ENCODE measurements at places on chromosomes 3 and 15.

DNA sequence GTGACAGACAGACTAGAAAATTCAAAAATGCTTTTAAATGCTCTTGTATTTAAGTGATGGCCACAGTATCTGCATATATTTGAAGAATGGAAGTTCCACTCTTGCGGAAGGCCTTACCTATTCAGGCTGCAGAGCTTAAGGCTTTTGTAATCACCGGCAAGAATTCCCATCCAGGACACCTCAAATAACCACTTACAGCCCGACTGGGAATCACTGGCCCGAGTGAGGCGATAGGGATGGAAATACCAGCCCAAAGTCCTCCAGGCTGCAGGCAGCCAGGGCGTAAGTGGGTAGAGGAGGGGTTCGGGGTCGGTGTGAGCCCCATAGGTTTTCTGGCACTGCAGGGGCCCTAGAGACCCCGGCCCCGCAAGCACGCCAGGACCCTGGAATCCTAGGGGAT, 9.5 kb downstream of the CMTM7 start:
- DNase-seq, result peak; percentile 29

DNA sequence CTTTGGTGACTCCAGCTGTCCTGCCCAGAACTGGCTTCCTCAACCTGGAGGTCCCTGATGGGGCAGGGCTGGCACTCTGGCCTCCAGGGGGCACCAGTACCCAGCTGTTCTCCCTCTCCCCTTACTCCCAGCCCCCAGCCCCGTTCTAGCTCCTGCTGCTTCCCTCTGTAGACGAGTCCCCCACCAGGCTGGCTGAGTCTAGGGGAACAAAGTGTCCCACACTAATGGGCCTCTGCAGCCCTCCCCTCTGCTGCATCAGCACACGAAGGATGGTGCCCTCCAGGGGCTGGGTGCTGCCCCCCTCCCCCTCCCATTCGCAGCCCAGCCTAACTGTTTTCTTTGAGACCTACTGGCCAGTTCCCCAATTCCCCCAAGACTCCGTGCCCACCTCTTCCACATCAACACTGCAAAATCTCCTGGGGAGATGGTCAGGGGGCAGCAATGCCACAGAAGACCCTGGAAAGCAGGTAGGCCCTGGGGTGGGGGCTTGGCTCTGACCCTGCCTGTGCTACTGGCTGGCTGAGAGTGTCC, 4.2 kb downstream of the RHCG start:
- no peak for DNase-seq

- peak; percentile 91 for DNase-seq
These were observed 188.1 kb downstream of the USP13 start for GRCh38 chr3:179840985-179841384.

GRCh38 chr3:39911465-39912309, 102.3 kb downstream of the MYRIP start:
- peak; percentile 65 for DNase-seq

GRCh38 chr3:153163756-153164550, 1.9 kb downstream of the RAP2B start:
- DNase-seq, result no peak

DNA sequence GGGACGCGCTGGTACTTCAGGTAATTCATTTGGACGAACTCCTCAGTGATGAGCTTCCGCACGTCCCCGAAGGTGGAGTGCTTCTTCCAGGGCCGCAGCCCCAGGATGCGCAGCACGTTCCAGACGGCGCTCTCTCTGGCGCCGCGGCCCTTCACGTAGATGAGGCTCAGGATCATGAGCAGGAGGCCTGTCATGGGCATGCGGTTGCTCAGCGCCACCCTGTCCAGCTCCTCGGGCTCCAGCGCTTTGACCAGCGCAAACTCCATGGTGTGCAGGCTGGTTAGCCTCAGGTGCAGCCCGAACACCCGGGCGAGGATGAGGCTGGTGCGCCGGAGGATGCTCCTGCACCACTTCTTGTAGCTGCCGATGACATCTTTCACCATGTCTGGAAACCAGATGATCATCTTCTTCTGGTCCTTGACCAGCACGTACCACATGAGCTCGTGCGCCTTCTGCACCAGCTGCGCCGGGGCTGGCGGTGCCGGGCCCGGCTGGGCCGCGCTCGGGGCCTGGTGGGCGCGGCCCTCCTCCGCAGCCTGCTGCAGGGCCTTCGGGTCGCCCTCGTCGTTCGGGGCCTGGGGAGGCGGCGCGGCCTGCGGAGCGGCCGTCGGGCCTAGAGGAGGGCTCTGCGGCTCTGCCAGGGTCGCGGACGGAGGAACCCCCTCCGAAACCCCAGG, 501 bp downstream of the NDN start:
- DNase-seq, result peak; percentile 3

DNA sequence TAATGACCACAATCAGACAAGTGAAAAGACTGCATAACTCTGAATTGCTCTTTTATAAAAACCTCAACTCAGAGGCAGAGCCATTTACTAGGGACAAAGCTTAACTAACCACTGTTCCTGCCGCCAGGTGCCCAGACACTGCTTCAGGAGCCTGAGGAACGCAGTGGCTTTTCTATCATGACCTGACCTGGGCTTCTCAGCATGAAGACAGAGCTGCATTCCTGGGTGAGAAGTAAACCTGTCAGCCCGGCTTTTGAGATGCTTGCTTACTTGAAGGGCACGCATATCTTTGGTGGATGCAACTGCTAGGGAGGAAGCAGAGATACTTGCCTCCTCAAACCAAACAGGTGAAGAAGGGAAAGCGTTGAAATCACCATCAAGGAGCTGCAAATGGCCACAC, 7.9 kb downstream of the LRRC31 start:
- DNase-seq, result no peak

DNA sequence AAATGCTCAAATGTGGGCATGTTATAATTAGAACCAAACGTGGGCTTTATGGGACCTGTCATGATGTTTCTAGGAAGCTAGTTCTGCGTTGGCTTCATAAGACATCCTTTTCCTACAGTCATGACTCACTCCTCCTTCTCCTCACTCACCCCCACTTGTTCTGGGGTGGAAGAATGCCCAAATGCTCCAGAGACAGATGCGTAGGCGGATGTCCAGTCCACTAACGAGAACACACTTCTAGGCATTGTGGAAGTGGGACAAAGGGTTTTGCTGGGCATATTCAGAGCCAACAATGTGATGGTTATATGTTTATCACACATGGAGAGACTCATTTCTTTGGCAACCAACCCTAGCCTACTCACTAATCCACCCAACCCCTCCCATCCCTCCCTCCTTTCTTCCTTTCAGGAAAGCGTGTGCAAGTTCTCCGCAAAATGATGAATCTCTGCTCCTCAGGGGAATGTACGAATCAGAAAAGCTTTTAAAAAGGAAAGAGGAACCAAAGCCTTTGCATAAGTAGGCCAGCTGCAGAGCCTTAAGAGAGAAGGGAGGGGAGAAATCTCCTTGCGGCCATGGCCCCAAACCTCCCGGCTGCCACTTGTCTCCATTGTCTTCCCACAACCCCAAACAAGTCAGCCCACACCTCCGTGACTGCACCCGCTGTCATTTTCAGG, 123.0 kb upstream of the SPRED1 start:
- peak; percentile 78 for DNase-seq

GRCh38 chr3:18301781-18302180, 123.4 kb downstream of the SATB1 start:
- no peak for DNase-seq

DNA sequence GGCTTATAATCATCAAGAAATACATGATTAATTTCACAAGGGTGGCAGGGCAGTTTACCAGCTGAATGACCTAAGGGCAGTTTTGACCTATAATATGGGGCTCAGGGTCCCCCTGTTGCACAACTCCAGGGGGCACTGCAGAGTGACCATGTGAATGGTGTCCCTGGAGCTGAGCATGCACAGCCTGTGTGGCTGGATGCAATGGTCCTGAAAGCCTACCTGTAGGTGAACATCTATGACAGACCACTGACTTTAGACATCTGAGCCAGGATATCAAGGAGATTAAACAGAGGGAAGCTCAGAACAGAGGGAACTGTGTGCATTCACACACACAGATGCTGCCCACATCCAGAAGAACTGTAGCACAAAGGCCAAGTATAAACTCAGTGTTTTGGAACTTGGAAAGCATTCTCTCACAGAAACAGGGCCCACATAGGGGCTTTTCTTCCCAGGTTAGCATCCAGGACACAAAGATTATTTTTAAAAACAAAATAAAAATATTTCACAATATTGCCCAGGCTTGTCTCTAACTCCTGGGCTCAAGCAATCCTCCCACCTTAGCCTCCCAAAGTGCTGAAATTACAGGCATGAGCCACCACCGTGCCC, 7.8 kb upstream of the SLC6A11 start:
- DNase-seq, result no peak

DNA sequence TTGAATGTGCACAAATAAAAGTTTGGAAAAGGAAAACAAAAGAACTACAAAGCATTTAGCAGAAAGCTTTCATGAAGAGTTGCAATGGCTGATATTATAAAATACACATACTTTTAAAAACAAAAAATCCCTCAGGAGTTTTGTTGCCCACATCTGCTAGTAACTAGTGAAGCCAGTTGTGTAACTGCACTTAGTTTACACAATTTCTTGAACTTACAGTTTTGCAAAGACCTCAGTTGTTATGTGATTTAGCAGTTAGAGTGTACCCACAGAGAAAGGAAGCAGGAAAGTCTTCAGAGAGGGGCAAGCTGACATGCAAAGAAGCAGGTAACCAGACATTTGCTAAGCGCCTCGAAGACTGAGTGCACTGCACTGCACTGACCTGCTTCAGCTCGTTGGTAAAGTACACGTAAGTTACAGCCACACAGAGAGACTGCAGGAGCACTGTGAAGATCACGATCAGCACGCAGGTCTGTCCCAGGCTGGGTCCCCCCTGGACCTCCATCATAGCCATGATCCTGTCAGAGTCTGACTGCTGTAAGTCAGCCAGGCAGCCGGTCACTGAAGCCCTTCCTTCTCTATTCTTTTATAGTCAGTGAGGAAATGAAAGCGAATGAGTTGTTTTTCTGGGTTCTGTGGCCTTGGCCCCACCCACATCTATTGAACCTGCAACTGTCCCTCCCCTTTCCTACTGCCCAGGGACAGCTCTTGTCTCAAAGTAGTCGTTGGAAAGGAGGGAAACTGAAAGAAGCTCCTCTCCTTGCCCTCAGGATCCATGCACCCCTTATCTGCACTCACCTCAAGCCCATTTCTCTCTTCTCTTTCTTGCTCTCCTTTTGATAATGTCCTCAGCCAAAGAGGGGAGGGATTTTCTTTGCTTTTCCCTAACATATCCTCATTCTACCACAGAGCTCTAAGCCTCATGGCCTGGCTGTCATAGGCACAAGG, at the start of gene TNFSF10:
Gene TNFSF10, minus strand, starts transcription at position 560 of the 948 bp plus-strand sequence. Its CDS starts 46 bp downstream, at position 514.
- DNase-seq, result peak; percentile 92

DNA sequence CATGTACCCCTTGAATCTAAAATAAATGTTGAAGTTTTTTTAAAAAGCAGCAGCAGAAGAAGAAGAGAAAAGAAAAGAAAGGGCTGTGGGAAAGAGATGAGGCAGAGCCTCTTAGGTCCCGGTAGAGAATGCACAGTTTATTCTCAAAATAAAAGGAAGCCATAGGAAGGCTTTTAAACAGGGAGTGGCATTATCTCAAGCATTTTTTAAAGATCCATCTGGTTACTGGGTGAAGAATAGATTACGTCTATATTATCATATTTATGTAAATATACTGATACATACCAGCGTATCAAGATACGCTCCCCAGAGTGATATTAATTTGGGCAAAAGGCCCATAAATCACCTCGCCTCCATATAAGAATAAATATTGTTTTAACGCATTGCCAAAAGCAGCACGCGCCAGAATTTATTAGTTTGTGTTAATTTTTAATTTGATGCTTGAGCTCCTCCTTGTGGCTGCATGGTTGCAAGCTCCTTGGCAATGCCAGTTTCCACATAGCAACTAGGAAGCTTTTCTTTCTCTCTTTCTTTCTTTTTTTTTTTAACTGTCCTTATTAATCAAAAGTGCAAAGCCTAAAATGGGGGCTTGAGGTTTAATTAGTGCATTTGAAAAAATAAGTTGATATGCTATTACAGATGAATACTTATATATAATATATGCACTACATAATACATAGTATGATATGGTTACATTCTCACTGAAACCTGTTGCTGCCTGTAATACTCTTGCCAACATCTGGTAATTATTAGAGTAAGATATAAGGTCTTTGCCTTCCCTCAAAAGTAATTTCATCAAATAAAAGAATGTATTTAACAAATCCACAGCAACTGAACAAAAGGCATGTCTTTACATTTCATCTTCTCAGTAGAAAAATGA, 242.8 kb upstream of the UBE2E2 start:
- peak; percentile 50 for DNase-seq

GRCh38 chr15:29759596-29759995, 62.7 kb downstream of the TJP1 start:
- DNase-seq, result no peak

GRCh38 chr15:88498996-88499395, 31.5 kb downstream of the MRPS11 start:
- DNase-seq, result no peak

DNA sequence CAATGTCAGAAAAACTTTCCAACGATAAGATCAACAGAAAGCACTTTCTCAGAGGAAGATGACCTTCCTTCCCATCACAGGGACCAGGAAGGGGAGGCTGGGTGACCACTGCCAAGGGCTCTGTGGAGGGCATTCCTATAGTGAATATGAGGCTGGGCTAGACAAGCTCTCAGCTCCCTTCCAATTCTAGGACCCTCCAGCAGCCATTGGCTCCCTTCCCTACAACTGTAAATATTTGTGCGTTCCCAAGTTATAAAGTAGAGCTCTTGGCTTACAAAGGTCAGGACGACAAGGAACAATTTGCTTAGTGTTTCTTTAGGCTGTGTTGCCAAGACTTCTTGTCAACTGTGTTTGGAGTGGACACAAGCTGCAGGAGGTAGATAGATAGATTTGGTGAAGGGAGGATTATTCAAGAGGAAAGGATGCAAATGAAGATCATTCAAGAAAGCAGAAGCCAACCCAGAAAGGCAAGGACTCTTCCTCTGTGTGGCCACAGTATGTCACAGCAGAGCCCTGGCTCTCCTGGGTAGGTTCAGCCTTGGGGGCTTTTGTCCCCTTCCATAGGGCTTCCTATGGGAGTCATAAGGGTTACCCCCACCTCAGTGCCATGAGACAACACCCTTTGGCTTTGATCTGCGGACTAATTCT, 223.6 kb upstream of the TLE3 start:
- no peak for DNase-seq

- DNase-seq, result no peak
These were observed 151.1 kb downstream of the SQOR start for GRCh38 chr15:45785897-45786296.

GRCh38 chr15:54304321-54304720, 326.1 kb downstream of the UNC13C start:
- no peak for DNase-seq

DNA sequence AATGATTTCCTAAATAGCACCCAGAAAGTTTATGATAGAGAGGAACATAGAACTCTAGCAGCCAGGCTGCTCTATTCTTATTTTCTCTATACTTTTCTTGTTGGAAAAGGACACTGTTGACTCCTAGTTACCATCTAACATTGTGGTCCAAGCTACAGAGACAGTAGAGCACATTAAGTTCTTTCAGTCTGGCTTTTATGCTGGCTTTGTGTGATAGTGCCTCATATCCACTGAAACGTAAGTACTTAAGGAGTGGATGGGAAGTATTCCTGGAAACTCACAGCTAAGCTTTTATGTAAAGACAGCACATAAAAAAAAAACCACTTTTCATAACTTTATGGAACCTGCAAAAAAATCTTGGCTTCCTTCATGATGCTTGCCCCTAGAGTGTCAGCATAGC, 480.1 kb upstream of the TPRG1 start:
- no peak for DNase-seq

Data from kidney tubule cell (primary cell).